CD4-positive, CD25-positive, alpha-beta regulatory T cell (primary cell): ENCODE measurements at places on chromosomes 7 and 10. TPM values are rescaled to one million over a fixed set of nuclear protein-coding genes. Genes with fewer than 3 reads are reported as not detected.
A peak's percentile ranks its signal among the peaks of the same experiment; 100 is the strongest.

DNA sequence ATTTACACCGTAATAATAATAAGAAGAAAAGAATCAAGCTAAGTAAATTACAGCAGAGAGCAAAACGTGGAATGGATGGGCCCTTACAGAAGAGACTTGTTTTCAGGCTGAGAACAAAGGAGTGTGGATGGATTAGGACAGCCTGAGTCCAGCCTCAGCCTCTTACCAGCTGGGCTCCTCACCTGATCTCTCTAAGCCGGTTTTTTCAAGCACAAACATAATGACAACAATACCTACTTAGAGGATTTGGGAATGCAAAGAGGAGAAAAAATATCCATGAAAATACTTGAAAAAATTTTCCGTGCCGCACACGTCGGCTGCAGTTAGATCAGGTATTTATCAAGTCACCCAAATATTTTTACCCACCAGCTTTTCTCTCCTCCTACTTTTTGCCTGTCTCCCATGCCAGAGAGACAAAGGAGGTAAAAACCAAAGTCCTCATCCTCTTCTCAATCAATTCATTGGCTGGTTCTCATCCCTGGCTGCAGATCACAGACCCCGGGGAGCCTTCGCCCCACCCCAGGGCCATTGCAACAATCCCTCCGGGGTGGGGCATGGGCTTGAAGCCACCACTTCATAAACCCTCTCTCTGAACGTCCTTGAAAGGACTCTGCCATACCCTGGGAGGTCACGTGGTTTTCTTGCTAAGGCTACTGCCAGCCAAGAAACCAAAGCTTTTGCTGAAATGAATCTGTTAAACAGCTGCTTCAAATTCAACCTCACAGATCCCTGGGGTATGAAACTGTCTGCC lies 29.7 kb upstream of the GTF2I start:
- DNase-seq, result no peak

- peak; percentile 85 for DNase-seq
Measured at GRCh38 chr10:102917314-102917961, 656 bp upstream of the CNNM2 start.

GRCh38 chr7:74494076-74494548 lies 40.4 kb downstream of the GTF2IRD1 start:
- DNase-seq, result no peak

DNA sequence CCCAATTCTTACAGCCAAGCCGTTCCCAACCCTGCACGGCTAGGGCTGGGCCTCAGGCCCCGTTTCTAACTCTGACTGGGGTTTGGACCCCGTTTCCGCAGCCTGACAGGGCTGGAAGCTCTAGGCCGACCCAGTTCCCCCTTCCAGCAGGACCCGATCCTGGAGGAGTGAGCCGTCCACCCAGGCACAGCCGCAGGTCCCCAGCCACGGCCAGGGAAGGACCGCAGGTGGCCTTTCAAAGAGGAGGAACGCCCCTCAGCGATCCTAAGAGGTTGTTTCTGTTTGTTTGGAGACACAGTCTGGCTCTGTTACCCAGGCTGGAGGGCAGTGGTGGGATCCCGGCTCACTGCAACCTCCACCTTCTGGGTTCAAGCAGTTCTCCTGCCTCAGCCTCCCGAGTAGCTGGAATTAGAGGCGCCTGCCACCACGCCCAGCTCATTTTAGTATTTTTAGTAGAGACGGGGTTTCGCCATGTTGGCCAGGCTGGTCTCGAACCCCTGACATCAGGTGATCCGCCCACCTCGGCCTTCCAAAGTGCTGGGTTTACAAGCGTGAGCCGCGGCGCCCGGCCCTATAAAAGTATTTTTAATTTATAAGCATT lies 778 bp upstream of the GET4 start:
- DNase-seq, result no peak

GRCh38 chr7:155191901-155192478 lies 105.7 kb upstream of the INSIG1 start:
- no peak for DNase-seq

DNA sequence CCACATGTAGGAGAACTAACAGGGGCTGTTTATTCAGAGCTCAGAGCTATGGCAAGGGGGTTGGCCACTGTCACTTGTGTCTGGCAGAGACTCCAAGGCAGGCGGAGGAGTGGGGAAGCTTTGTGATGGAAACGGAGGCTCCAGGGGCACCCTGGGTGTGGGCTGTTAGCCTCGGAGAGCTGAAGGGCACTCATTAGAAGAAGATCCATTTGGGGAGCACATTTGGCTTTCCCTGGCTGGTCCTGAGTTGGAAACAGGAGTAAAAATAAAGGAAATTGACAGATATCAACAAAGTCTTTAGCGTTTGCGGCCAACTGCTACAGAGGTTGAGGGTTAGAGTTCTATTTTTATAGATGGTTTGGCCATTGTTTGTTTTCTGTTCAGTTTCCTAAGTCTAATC lies 288.3 kb upstream of the MKI67 start:
- no peak for DNase-seq

DNA sequence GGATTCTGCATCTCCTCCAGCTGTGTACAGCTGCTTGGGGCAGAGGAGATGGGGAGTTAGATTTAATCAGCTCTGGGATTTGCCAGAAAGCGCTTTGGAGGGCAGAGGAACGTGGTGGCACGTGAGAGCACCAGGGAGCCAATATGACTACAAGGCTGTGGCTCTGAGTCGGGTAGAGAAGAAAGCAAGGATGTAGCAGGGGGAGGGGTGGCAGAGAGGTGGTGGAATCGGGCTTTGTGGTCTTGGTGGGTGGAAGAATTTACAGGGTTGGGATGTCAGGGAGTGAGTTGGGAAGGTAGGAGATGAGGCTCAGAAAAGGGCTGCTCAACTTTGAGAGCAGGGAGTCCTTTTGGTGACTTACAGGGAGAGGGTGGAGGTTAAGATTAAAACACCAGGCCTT lies 113.6 kb downstream of the CCNY start:
- no peak for DNase-seq

DNA sequence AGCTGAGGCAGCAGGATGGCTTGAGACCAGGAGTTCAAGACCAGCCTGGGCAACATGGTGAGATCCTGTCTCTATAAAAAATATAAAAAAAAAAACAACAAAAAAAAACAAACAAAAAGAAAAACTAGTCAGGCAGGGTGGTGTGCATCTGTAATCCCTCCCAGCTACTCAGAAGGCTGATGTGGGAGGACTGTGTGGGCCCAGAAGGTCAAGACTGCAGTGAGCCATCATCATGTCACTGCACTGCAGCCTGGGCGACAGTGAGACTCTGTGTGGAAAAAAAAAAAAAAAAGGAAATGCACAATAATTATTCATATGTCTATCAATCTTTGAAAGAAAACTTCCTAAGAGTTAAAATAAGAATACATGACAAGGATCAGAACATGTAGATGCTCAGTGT lies 178.3 kb downstream of the SEM1 start:
- no peak for DNase-seq

DNA sequence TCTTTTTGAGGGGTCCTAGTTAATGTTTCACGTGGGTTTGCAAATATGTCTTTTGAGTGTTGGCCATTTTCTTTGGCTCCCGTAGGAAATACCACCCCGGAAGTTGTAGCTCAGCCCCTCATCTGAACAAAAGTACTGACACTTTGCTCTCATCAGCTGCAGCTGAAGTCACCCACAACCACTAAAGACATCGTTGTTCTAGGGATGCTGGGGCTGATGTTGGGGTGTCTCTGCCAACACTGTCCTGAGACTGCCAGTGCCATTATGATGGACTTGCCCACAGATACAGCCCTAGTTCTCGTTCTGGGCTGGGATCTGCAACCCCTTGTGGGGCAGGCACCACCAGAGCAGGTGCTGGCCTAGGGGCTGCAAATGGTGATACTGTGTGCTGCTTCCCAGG lies 82.6 kb upstream of the ARHGAP21 start:
- DNase-seq, result no peak

DNA sequence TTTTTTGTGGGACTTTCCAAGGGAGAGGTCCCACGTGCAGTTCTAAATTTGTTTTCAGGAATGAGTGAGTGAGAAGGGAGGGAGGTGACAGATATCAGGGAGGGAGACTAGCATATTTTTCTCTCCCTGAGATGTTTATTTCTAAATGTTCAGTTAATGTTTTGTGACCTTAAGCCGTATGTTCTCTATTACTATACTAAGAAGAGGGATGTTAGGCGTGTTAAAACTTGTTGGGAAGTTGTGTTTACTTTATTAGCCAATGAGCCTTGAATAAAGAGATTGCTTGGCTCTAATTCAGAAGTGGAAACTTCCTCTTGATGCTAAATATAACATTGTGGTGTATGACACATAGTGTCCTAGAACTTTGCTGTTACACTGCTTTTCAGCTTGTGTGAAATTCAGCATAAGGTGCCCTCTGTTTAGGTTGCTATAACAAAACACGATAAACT lies 37.3 kb downstream of the DNAH11 start:
- DNase-seq, result no peak

DNA sequence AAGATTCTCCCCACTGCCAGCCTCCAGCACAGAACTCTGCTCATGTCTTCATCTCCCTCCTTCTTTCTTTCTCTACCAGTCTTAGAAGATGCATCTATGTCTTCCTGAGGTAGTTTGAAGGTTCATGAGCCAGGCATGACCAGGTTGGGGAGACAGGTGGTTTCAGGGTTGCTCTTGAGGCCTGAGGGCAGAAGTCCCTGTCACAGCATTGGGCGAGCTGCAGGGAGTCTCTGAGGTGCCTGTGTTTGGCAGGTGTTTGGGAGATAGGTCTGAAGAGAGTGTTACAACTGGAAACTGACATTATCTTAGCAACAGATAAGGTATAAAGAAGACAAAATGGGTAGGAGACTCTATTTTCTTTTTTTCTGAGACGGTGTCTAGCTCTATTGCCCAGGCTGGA lies 18.7 kb downstream of the PRSS2 start:
- peak; percentile 36 for DNase-seq

- no peak for DNase-seq
Measured at GRCh38 chr10:11024596-11024995, 6.9 kb downstream of the CELF2 start.

DNA sequence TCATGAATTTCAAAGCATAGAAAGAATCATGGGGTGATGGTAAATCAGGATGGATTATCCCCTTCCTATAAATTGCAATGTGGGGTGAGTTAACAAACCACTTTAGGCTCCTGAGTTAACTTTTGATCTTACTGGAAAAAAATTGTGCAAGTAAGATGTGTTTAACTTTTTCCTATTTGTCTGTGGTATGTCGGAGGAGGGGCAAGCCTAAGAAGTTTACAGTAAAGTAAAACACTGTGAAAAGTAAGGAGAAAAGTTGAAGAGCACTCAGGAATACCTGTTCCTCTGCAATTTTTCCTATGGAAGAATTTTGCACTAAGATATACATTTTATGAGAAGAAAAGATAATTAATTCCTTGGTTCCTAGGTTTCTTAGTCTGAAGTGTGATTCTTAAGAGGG lies 44.4 kb downstream of the IFIT5 start:
- DNase-seq, result no peak

DNA sequence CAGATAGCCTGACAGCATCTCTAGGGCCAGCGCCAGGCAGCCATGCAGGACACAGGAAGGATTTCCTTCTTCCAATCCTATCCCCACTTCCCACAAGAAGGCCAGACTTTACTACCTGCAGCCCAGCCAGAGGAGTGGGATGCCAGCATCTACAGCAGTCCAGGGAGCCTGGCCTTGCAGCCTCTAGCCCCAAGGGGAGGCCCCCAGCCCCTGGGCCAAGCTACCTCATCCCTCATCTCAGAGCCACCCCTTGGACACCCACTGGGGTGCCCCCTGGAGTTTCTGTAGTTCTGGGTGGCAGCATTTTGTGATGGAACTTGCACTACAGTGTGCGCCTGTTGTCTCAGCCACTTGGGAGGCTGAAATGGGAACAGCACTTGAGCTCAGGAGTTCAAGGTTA lies 170.8 kb upstream of the PODXL start:
- no peak for DNase-seq

GRCh38 chr10:113820507-113820906 lies 33.4 kb downstream of the DCLRE1A start:
- no peak for DNase-seq

- no peak for DNase-seq
Measured at GRCh38 chr7:42720991-42721796, 190.7 kb downstream of the C7orf25 start.

DNA sequence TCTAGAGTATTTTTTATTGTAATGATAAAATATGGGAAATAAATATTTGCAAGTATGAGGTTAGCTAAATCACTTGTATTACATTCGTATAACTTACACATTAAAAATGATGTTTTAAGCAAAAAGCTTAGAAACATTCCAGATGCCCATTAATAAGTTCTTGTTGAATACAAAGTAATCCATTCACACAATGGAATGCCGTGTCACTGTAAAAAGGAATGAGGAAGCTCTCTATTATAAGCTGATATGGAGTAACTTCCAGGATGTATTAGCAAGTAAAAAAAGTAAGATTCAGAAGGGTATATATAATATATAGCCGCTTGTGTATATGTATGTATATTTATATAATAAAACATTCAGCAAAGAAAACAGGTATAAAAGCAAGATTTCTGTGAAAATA lies 412.8 kb upstream of the MTPN start:
- DNase-seq, result no peak

DNA sequence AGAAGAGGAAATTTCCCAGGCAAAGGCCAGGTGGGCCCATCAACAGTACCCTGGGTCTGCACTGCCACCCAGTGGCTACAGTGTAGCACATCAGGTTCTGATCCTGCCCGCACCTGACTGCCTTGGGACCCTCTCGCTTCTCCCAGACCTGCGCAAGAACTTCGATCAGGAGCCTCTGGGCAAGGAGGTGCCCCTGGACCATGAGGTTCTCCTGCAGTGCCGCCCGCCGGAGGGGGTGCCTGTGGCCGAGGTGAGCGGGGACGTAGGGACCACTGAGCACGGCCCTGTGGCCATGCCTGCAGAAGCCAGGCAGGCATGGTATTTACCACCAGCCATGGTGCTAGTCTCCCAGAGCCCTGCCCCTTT lies 33.9 kb upstream of the SLC29A3 start:
- DNase-seq, result no peak

DNA sequence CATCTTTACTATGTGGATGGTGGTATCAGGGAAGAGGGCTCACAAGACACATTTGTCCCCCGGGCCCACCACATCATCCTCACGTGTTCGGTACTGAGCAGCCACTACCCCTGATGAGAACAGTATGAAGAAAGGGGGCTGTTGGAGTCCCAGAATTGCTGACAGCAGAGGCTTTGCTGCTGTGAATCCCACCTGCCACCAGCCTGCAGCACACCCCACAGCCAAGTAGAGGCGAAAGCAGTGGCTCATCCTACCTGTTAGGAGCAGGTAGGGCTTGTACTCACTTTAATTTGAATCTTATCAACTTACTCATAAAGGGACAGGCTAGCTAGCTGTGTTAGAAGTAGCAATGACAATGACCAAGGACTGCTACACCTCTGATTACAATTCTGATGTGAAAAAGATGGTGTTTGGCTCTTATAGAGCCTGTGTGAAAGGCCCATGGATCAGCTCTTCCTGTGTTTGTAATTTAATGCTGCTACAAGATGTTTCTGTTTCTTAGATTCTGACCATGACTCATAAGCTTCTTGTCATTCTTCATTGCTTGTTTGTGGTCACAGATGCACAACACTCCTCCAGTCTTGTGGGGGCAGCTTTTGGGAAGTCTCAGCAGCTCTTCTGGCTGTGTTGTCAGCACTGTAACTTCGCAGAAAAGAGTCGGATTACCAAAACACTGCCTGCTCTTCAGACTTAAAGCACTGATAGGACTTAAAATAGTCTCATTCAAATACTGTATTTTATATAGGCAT lies 9.1 kb upstream of the CSGALNACT2 start:
- DNase-seq, result no peak

SORBS1 gene
- 3.7 TPM for total RNA-seq

MYPN gene
- not detected for total RNA-seq

NRCAM gene
- not detected for total RNA-seq

GPR37 gene
- total RNA-seq, result not detected

ATE1 gene
- 34.5 TPM for total RNA-seq

NODAL gene
- not detected for total RNA-seq

KNDC1 gene
- total RNA-seq, result 1.1 TPM

CRPPA gene
- total RNA-seq, result 0.17 TPM

UNCX gene
- not detected for total RNA-seq

OGDH gene
- total RNA-seq, result 157 TPM
